ENCODE measurements at places on chromosomes 13 and 19. TPM values are rescaled to one million over a fixed set of nuclear protein-coding genes. Genes with fewer than 3 reads are reported as not detected.

KIR2DL4 gene
- total RNA-seq: not detected

DNA sequence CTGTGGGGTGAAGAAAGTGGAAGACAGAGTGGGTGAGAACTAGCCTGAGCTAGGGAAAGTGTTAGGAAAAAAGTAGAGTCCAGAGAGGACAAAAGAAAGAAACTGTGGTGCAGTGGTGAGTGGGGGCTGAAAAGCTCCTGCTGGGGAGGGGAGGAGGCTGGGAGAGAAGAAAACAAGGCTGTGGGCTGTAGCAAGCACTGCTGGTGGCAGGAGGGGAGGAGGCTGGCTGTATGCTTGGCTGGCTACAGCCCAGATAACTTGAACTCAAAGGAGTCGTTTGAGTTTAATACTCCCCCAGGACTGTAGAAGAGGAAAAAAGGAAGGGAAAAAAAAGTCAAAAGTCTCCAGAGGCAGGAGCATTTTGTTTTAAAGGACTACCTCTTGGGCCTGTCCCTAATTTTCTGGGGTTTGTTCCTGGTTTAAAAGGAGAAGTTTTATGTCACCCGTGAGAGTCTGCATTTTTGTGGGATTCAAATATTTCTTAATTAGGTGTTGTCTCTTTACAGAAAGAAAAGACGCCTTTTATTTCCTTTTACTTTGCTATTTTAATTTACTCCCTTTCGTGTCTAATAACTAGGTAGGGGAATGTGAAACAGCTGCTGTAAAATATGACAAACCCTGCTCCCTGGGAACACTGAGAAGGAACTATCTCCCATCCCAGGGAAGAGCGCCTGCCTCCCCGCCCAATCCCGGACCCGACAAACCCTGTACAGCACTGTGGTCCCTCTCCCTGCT, 21.7 kb downstream of the ZIC5 start:
- H3K4me1 ChIP-seq: peaks cover 43% of the 10 kb centered on the region
- H3K4me3 ChIP-seq: no peak overlapping the region
- H3K27me3 ChIP-seq: peaks cover 7% of the 10 kb centered on the region
- no peaks in the 10 kb centered on the region for H3K36me3 ChIP-seq
- no peak for DNase-seq
- H3K27ac ChIP-seq: no peak overlapping the region

GRCh38 chr13:110528371-110528770, 33.2 kb downstream of the RAB20 start:
- DNase-seq: no peak
- no peak overlapping the region for H3K27ac ChIP-seq
- peaks cover 3% of the 10 kb centered on the region for H3K4me1 ChIP-seq
- no peaks in the 10 kb centered on the region for H3K36me3 ChIP-seq
- no peak overlapping the region for H3K4me3 ChIP-seq

DNA sequence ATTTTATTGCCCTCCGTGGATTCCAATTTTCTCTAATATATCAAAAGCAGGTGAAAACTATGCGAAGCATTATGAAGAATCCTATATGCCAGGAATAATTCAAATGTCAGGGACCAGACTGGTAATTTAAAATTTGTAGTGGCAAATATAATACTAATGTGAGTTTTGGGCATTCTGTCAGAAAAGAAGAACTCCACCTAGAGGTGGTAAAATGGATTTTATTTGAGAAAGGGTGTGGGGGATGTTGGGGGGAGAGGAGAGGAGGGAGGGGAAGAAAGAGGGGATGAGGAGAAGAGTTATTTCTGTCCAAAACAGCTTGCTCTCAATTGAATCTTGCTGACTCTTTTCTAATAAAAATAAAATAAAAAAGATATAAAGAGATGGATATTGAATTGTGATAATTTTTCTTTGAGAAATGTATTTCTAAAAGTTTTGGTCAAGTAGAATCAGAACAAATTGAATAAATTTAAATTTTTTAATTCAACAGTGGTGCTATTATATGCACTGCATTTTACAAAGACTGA, 929.3 kb upstream of the SLITRK5 start:
- no peak for DNase-seq
- H3K36me3 ChIP-seq: no peaks in the 10 kb centered on the region
- H3K27ac ChIP-seq: no peak overlapping the region
- no peaks in the 10 kb centered on the region for H3K4me1 ChIP-seq

GRCh38 chr19:54156953-54157352, 2.6 kb downstream of the LENG1 start:
- peaks cover 21% of the 10 kb centered on the region for H3K36me3 ChIP-seq
- H3K27me3 ChIP-seq: peaks cover 21% of the 10 kb centered on the region
- H3K4me1 ChIP-seq: peaks cover 21% of the 10 kb centered on the region
- H3K27ac ChIP-seq: no peak overlapping the region

GRCh38 chr19:8663920-8664670, 33.7 kb downstream of the NFILZ start:
- H3K27me3 ChIP-seq: peaks cover 5% of the 10 kb centered on the region
- no peak overlapping the region for H3K4me3 ChIP-seq
- no peak for DNase-seq
- no peak overlapping the region for H3K27ac ChIP-seq
- H3K4me1 ChIP-seq: no peaks in the 10 kb centered on the region
- peaks cover 19% of the 10 kb centered on the region for H3K36me3 ChIP-seq
